ENCODE measurements at places on chromosomes 6 and 20.
A peak's percentile ranks its signal among the peaks of the same experiment; 100 is the strongest.

GRCh38 chr6:169648617-169649016 is 53.2 kb downstream of the WDR27 start:
- no peaks in the 10 kb centered on the region for H3K36me3 ChIP-seq
- no peak for DNase-seq
- H3K27me3 ChIP-seq: no peaks in the 10 kb centered on the region
- H3K4me1 ChIP-seq: no peaks in the 10 kb centered on the region

DNA sequence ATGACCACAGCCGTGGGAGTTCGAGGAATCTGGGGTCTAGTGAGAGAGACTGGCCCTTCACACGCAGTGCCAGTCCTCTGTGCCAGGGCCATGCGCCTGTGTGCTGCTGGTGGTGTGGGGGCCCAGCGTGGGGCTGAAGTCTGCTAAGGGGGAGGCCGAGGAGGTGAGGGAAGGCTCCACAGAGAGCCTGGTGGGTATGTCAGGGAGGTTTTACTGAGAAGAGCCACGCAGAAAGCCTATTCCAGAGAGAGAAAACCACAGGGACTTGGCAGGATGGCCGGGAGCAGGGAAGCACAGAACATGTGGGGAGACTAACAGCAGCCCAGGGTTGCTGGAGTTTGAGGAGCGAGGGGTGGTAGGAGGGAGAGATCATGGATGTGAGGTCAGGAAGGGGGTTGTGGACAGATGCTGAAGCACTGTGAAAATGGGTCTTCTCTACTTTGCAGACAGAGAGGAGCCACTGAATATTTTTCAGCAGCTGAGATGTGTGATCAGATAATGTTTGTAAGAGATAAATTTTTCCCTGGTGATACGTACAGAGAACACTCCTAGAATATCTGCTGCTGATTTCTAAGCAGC is 35.3 kb downstream of the DUSP22 start:
- no peaks in the 10 kb centered on the region for H3K27me3 ChIP-seq
- no peak overlapping the region for H3K4me3 ChIP-seq
- DNase-seq: no peak
- H3K27ac ChIP-seq: no peak overlapping the region
- H3K4me1 ChIP-seq: no peaks in the 10 kb centered on the region
- H3K36me3 ChIP-seq: no peaks in the 10 kb centered on the region

GRCh38 chr6:129753422-129753821 is 43.4 kb upstream of the ARHGAP18 start:
- peaks cover 10% of the 10 kb centered on the region for H3K4me1 ChIP-seq
- DNase-seq: no peak
- no peak overlapping the region for H3K27ac ChIP-seq
- H3K4me3 ChIP-seq: no peak overlapping the region
- H3K27me3 ChIP-seq: no peaks in the 10 kb centered on the region

- no peak for DNase-seq
- H3K4me1 ChIP-seq: no peaks in the 10 kb centered on the region
- no peak overlapping the region for H3K4me3 ChIP-seq
- H3K27ac ChIP-seq: no peak overlapping the region
Observed at GRCh38 chr20:47042464-47042863, 147.8 kb downstream of the EYA2 start.

DNA sequence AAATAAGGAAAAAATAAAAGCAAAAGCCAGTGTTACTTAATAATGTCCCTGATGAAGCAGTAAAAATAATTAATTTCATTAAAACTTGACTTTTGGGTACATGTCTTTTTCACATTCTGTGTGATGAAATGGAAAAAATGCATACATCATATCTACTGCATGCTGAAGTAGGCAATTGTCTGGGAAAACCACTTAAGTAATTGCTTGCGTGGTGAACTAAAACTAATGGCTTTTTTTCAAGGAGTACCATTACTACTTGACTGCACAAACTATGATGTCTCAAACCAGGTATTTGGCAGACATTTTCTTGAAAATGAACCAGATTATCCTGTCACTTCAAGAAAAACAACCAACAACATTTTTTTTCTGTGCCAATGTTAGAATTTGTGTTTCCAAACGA is 91.3 kb upstream of the AKIRIN2 start:
- no peaks in the 10 kb centered on the region for H3K36me3 ChIP-seq
- H3K27ac ChIP-seq: no peak overlapping the region
- no peaks in the 10 kb centered on the region for H3K27me3 ChIP-seq
- H3K4me1 ChIP-seq: peaks cover 8% of the 10 kb centered on the region
- DNase-seq: no peak

- H3K4me1 ChIP-seq: peaks cover 20% of the 10 kb centered on the region
- no peaks in the 10 kb centered on the region for H3K36me3 ChIP-seq
- peak overlapping the region; percentile 10 for H3K27ac ChIP-seq
- DNase-seq: no peak
- H3K4me3 ChIP-seq: no peak overlapping the region
Observed at GRCh38 chr20:19834287-19834686, 76.2 kb downstream of the RIN2 start.

DNA sequence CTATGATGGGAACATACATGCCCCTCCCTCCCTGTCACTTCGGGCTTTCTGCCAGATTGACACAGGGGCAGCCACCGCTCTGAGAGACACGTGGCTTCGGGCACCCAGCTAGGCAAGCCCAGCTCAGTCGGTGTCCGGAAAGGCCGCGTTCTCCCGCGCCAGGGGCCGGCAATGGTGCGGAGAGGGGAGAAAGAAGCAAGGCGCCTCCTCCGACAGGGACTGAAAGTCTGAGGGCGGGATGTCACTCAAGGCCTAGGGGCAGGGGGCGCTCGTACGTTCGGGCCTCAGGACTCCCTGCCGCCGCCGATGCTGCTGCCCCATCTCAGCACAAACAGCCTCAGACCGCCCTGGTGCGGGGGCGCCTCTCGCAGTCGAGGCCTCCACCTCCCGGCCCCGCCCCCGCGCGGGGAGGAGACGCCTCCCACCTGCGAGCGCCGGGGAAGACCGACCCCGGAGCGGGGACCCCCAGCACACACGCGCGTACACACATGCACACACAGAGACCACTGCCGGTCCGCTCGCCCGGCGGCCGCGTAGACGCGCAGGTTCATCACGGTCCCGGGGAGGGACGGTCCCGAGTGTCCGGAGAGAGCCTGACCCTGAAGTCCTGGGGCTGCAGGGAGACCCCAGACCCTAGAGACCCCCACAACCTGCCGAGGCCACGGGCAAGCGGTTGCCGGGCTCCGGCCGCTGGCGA is 1.9 kb downstream of the GRM4 start:
- peaks cover 14% of the 10 kb centered on the region for H3K4me1 ChIP-seq
- H3K4me3 ChIP-seq: no peak overlapping the region
- no peak overlapping the region for H3K27ac ChIP-seq
- H3K27me3 ChIP-seq: peaks cover 90% of the 10 kb centered on the region
- H3K36me3 ChIP-seq: no peaks in the 10 kb centered on the region

DNA sequence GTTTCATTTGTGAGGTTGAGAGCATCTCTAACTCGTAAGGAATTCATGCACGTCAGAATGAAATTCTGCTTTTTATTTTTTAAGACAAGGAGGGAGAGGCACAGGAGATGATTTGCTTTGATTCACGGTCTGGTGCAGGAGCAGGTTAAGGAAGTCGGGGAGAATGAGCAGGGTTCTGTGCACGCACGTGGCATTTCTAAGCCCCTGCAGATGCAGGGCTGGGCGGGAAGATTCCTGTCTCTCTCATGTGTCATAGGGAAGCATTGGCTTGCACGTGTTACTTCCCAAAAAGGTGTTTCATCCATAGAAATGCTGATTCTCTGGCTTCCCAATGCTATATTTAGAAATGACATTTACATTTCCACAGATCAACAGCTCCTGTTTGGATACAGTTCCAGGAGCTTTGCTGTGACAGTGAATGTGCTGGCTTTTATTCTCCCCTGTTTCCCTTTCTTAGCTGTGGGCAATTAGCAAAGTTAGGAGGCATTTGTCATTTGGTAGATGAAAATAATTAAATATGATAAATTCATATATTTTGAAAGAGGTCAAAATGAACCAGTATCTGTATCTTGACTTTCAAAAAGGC is 119.7 kb upstream of the ZFP64 start:
- peaks cover 4% of the 10 kb centered on the region for H3K4me1 ChIP-seq
- H3K4me3 ChIP-seq: no peak overlapping the region
- H3K36me3 ChIP-seq: no peaks in the 10 kb centered on the region
- H3K27ac ChIP-seq: no peak overlapping the region

- DNase-seq: no peak
- no peak overlapping the region for H3K4me3 ChIP-seq
- no peaks in the 10 kb centered on the region for H3K4me1 ChIP-seq
Observed at GRCh38 chr6:68059899-68060298, 575.2 kb upstream of the ADGRB3 start.

DNA sequence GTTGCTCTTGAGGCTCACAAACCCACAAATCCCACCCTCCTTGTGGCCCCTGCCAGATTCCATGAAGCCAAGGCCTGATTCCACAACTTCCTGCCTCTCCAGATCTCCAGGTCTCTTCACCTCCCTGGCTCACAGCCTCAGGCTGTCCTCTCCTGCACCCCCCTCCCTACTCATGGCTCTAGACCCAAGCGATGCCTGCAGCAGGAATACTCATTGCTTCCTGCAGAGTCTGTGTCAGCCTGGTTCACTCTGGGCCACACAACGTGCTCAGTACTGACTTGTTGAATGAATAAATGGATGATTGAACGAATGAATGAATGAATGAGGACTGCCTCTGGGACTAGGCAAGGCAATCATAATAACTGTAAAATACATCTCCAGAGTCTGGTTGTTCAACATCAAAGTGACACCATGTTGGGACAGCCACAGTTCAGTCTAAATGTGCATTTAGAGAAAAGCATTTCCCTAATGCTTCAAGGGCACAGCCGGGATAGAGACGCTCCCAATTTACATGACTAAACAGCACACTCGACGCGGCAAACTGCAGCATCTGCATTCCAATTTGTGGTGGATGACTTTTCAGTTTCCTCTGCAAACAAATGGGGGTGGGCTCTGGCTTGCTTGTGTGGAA is 139.9 kb downstream of the GRM4 start:
- H3K4me3 ChIP-seq: no peak overlapping the region
- H3K36me3 ChIP-seq: no peaks in the 10 kb centered on the region
- no peaks in the 10 kb centered on the region for H3K4me1 ChIP-seq
- no peaks in the 10 kb centered on the region for H3K27me3 ChIP-seq

DNA sequence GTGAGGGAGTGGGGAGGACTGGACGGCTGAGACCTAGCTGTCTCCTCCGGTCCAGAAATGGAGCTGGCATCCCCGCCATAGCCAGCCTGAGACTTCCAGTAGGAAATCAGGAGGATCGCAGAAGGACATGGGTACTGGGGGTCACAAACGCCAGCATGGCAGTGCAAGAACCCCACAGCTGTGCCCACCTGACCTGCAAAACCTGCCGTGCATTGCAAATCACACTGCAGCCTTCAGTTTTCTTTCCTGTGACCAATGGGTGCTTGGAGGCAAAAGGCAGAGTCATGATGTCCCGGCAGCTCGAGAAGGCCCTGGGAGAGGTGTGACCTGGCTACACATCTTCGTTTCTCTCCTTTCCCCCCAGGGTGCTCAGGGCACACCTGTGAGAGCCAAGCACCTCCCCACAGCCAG is 23.3 kb upstream of the PHACTR3 start:
- DNase-seq: no peak
- no peaks in the 10 kb centered on the region for H3K4me1 ChIP-seq
- H3K27me3 ChIP-seq: peaks cover 43% of the 10 kb centered on the region
- no peak overlapping the region for H3K27ac ChIP-seq
- H3K4me3 ChIP-seq: no peak overlapping the region
- no peaks in the 10 kb centered on the region for H3K36me3 ChIP-seq

GRCh38 chr6:162219266-162219665 is 508.3 kb downstream of the PRKN start:
- DNase-seq: no peak
- H3K27me3 ChIP-seq: no peaks in the 10 kb centered on the region
- H3K4me3 ChIP-seq: no peak overlapping the region
- H3K36me3 ChIP-seq: no peaks in the 10 kb centered on the region

DNA sequence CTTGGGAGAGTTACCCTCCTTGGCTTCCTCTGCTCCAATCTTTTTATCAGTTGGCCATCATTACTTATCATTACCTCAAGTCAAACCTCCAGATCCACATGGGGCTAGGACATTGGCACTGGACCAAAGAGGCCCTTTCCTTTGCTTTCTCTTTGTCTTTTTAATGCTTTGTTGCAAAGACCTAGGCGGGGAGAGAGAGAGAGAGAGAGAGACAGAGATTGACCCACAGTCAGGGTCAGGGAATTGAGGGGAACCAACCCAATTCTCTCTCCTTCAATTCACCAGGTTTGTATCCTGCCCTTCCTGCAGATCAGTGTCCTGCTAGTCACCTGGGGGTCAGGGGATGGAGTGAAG is 3.5 kb upstream of the VEGFA start:
- DNase-seq: no peak
- peaks cover 59% of the 10 kb centered on the region for H3K4me1 ChIP-seq
- H3K27me3 ChIP-seq: no peaks in the 10 kb centered on the region
- H3K4me3 ChIP-seq: no peak overlapping the region
- H3K36me3 ChIP-seq: no peaks in the 10 kb centered on the region

DNA sequence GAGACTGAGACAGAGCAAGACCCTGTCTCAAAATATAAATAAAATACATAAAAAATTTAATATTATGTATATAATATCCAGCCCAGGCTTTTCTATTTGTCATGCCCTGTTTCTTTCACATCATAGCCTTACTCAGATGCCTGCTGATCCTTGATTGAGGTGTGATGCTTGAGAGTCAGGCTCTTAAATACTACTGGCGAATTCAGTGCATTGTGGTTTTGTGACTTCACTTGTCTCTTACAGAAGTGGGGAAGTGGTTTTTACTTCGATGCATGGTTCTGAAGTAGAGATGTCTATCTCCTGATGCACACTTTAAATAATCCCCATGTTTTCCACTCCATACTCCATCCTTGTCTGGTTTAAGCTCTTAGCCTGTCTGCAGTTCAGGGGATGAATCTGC is 29.1 kb downstream of the ASXL1 start:
- H3K27me3 ChIP-seq: no peaks in the 10 kb centered on the region
- DNase-seq: no peak
- H3K36me3 ChIP-seq: no peaks in the 10 kb centered on the region
- H3K27ac ChIP-seq: no peak overlapping the region
- H3K4me3 ChIP-seq: no peak overlapping the region

- H3K4me3 ChIP-seq: no peak overlapping the region
- H3K36me3 ChIP-seq: no peaks in the 10 kb centered on the region
- no peak overlapping the region for H3K27ac ChIP-seq
- H3K4me1 ChIP-seq: no peaks in the 10 kb centered on the region
Observed at GRCh38 chr6:84805145-84805544, 40.7 kb upstream of the TBX18 start.

- H3K4me3 ChIP-seq: peak overlapping the region; percentile 60
- no peaks in the 10 kb centered on the region for H3K27me3 ChIP-seq
- DNase-seq: no peak
- H3K27ac ChIP-seq: peak overlapping the region; percentile 60
Observed at GRCh38 chr20:49219924-49220831, 962 bp downstream of the DDX27 start.

DNA sequence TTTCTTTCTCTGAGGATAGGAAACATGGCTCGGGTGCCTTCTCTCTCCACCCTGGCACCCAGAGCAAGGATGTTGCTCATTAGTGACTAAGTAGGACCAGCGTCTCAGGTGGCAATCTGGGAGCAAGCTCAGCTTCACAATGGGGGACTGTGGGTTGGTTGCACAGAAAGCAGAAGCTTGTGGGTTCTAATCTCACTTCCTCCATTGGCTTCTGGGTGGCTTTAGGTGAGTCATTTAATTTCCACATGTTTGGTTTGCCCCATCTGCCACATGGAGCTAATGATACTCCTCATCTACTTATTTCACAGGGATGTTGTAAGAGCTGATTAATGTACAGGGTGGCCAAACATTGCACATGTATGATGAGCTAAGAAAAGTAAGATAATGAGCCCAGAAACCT is 54.8 kb upstream of the AKIRIN2 start:
- H3K27me3 ChIP-seq: no peaks in the 10 kb centered on the region
- H3K27ac ChIP-seq: no peak overlapping the region
- H3K4me1 ChIP-seq: no peaks in the 10 kb centered on the region
- no peak overlapping the region for H3K4me3 ChIP-seq

- no peak overlapping the region for H3K4me3 ChIP-seq
- H3K27ac ChIP-seq: no peak overlapping the region
- H3K27me3 ChIP-seq: no peaks in the 10 kb centered on the region
Observed at GRCh38 chr6:149769676-149770075, 20.1 kb downstream of the PCMT1 start.

Measured in hepatocyte (in vitro differentiated cells).